ENCODE measurements at places on chromosomes 5 and 9. TPM values are rescaled to one million over a fixed set of nuclear protein-coding genes. Genes with fewer than 3 reads are reported as not detected.

The PDE8B gene
- 4.9 TPM for total RNA-seq

The ZNF883 gene
- 0.78 TPM for total RNA-seq

The SLCO6A1 gene
- total RNA-seq: not detected

The ADGRD2 gene
- not detected for total RNA-seq

The STPG3 gene
- total RNA-seq: not detected

The PCDHB9 gene
- total RNA-seq: 2.5 TPM

The MORN5 gene
- not detected for total RNA-seq

The ROR2 gene
- total RNA-seq: 5.5 TPM

The SARDH gene
- total RNA-seq: 6.8 TPM
